ENCODE measurements at places on chromosomes 5 and 9.

- no peak for DNase-seq
Measured at GRCh38 chr9:88697764-88698432, 162.9 kb downstream of the NXNL2 start.

- no peak for DNase-seq
Measured at GRCh38 chr5:96529559-96529958, 96.5 kb upstream of the PCSK1 start.

DNA sequence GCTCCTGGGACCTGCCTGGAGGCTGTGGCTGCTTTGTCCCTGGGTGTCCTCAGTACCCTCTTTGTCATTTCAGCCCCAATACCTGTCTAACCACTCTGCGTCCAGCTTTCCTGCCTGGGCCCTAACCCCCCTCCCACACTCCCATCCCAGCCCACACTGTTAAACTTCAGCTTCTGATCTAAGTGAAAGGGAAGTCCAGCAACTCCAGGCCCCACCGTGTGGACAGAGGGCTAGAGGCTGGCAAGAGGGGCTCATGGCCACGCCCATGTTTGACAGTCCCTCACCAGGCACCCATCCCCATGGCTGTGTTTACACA lies 56.3 kb downstream of the SEMA4D start:
- no peak for DNase-seq

GRCh38 chr5:65084795-65085515 lies 316.2 kb downstream of the CWC27 start:
- no peak for DNase-seq

GRCh38 chr9:29613773-29614172 lies 2040.5 kb upstream of the C9orf72 start:
- DNase-seq: no peak

GRCh38 chr5:157543825-157544622 lies 31.6 kb downstream of the ADAM19 start:
- DNase-seq: peak; percentile 46
